GM13977 (cell line): ENCODE measurements at places on chromosomes 6 and 20.

GRCh38 chr6:122624853-122625252 lies 14.6 kb downstream of the PKIB start:
- DNase-seq = no peak

GRCh38 chr6:43793875-43794242 lies 23.8 kb downstream of the VEGFA start:
- no peak for DNase-seq

DNA sequence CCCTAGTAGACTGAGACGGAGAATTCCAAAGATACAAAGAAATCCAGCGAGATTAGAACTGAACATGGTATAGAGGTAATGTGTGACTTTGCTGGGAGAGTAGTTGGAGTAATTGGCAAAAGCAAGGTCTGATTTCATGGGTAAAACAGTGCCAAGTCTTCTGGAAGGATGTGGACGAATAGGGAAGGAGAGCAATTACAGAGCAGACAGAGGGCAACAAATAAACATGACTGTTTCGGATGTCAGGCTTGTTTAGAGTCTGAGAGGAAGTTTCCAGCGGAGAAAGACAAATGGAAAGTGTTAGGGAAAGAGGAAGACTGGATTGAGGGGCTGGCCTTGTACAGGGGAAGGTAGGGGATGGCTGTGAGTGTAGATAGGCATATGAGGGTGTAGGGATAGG lies 282.2 kb upstream of the PRND start:
- no peak for DNase-seq

DNA sequence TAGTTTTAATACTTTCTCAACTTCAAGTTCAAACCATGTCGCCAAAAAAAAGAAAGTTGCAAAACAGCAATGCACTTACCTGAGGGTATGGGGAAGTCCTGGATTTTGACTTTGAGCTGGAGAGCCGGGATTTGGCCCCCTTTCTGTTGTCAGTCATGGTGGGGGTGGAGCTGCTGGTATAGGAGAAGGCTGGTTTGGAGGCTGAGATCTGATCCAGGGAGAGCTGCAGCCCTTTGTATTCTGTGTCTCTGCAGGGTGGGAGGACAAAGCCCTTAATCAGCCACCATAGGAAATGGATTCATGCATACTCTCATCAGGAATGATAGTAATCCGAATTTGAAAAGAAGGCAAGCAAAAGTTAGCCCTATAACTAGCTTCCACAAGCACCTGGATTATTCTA lies 44.0 kb downstream of the SIM1 start:
- DNase-seq = no peak

- DNase-seq = no peak
Measured at GRCh38 chr6:141152951-141153350, 979.8 kb upstream of the GJE1 start.

- peak; percentile 78 for DNase-seq
Measured at GRCh38 chr20:50569864-50570836, 60.0 kb downstream of the PTPN1 start.

GRCh38 chr20:44217342-44218092 lies 6.9 kb upstream of the OSER1 start:
- DNase-seq = no peak

DNA sequence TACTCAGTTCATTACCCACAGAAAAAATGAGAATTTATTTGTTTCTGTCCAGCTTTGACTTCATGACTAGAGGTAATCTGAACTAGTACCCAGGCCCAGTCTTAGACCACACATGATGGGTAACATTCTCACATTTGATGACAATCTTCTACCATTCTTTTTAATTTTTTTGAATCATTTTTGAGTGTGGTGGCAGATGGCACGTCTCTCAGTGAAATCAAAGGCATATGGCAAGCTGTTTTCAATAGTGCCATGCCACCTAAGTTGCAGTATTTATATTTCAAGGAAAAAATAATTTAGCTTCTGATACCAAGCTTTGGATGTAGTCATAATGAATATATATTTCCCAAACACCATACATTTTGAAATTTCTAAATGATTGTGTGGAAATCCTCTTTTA lies 88.8 kb upstream of the HS3ST5 start:
- DNase-seq = no peak

DNA sequence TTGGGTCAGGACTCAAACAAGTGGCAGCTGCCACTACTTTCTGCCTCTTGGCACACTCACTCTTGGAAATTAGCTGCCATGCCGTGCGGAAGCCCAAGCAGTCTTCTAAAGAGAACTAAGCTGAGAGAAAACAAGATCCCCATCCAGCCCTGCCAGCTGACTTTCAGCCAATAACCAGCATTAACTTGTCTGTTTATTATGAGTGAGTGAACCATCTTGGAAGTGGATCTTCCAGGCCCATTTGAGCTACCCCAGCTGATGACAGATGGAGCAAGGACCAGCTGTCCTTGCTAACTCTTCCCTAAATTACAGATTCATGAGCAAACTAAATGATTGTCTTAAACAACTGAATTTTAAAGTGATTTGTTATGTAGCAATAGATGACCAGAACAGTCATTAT lies 73.9 kb upstream of the RBM24 start:
- DNase-seq = no peak

DNA sequence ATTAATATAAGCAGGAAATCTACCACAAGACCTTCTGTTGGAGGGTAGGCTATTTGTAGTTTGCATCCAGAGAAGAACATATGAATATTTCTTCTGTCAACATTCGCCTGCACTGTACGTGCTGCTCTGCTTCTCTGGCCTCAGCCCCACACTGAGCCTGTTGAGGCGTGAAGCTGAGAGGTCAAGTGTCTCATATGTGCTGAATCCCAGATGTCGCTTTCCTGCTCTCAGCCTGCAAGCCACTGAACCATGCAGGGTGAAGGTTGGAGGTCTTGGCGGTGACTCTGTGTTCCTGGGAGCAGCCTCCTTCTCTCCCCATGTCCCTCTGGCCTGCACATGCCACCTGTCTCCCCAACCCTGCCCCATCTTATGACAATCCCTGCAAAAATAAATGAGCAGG lies 83.6 kb downstream of the TMEM170B start:
- no peak for DNase-seq

- DNase-seq = no peak
Measured at GRCh38 chr20:25035921-25036320, 22.0 kb downstream of the ACSS1 start.

GRCh38 chr6:159906400-159906799 lies 15.6 kb downstream of the MAS1 start:
- no peak for DNase-seq

DNA sequence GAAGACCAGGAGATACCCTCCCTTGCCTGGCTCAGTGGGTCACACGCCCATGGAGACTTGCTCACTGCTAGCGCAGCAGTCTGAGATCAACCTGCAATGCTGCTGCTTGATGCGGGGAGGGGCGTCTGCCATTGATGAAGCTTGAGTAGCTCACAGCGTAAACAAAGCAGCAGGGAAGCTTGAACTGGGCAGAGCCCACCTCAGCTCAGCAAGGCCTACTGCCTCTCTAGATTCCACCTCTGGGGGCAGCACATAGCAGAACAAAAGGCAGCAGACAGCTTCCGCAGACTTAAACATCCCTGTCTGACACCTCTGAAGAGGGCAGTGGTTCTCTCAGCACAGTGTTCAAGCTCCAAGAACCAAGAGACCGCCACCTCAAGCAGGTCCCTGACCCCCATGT lies 271.3 kb downstream of the ESR1 start:
- DNase-seq = no peak

GRCh38 chr6:116491610-116492330 lies 19.7 kb upstream of the CALHM5 start:
- DNase-seq = no peak

GRCh38 chr20:20427227-20427864 lies 59.4 kb downstream of the INSM1 start:
- no peak for DNase-seq
